Renal cortex interstitium (tissue), 15 donors: ENCODE measurements at places on chromosomes 1 and 21.

DNA sequence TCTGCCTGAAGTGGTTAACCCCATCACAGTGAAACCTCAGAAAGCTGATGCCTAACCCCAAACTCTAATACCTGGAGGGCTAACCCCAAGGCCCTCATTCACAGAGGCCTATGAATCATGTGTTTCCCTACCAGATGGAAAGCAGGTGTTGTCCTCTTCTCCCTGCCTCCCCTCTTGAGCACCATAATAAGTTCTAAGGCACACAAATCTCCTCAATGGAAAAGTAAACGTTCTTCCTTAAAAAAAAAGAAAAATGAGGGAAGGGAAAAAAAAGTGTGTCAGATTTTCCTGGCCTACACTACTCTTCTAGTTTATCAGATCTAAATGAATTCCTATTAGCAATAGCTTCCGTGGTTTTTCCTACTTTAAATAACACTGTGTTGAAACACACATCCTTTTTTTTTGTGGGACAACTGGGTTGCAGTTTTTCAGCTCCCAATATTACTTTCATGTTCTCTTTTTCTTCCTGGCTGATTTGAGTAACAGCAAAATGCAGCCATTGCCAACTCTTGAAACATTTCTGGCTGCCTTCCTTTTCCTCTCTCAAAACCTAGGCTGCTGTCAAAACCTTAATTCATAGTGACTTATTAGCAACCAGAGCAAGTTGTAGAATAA lies 43.2 kb downstream of the SLC44A3 start:
- no peak for DNase-seq

- no peak for DNase-seq
Observed at GRCh38 chr1:209051570-209051969, 531.9 kb upstream of the CAMK1G start.

DNA sequence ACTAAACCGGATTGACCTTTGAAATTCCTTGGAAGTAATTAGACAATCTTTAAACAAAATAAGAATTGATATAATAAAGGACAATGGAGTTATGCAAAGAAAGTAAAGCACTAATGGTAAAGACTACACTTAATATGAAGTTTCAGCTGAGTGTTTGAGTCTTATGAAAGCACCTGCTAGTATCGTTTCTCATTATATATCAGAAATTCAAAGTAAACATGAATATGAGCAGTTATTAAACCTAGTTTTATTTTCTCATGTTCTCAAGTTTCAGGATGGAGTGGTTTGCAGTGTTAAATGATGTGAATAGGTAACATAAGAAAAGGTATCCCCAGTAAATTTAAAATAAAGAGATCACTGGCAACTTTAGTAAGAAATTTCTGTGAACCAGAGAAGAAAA lies 188.6 kb downstream of the ZP4 start:
- no peak for DNase-seq

GRCh38 chr1:43979261-43979527 lies 184 bp downstream of the B4GALT2 start:
- DNase-seq, result no peak
